T follicular helper cell (primary cell): ENCODE measurements at places on chromosomes 16 and 17.

DNA sequence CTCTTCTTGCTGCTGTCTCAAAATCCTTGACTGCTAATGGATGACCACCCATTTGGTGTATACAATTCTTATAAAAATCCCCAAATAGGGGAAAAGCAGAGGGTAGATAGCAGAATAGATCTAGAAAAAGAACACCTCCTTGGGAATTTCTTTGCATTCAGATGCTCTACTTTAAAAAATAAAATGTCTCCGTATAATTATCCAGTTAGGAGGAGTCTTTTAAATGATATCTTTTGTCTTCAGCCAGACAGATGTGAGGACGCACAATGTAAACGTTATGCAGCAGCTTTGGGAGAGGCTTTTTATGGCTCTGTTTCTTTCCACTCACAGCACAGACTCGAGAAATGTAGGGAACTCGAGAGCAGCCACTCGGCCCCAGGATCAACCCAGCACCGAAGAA lies 300.2 kb downstream of the IRF8 start:
- DNase-seq = no peak

DNA sequence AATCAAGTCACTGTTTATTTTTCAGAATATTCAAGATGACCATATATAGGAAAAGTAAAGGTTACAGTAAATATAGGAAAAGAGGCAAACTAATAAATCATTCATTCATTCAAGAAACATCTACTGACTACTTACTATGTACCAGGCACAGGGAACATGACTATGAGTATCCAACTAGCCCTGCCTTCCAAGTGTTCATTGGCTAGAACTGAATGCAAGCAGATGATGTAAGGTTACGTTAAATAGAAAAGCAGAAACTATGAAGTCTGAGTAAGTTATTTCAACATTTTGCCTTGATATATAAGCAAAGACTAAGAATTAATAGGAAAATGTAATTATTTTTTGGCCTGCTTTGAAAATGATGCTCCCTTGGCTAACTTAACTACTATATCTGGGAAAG lies 36.7 kb downstream of the SPAG9 start:
- DNase-seq = no peak

GRCh38 chr16:29744541-29745101 lies 1.2 kb downstream of the C16orf54 start:
- DNase-seq = no peak

- DNase-seq = peak; percentile 85
Observed at GRCh38 chr17:82863941-82864712, 24.3 kb upstream of the ZNF750 start.

DNA sequence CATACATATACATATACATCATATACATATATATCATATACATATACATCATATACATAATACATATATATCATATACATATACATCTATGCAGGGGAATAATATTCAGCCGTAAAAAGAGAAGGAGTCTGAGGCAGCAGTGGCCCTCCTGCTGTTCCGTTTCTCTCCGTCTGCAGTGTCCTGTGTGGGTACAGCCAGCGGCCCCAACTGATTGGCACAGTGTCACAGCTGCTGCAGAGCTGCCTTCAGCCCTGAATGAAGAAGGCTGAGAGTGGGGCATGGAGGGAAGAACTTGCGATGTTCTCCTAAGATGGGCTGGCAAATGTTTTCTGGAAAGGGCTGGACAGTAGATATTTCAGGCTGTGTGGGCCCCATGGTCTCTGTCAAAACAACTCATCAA lies 146.9 kb downstream of the SNX29 start:
- no peak for DNase-seq

GRCh38 chr16:63612462-63613227 lies 1509.2 kb downstream of the CDH11 start:
- DNase-seq = no peak

DNA sequence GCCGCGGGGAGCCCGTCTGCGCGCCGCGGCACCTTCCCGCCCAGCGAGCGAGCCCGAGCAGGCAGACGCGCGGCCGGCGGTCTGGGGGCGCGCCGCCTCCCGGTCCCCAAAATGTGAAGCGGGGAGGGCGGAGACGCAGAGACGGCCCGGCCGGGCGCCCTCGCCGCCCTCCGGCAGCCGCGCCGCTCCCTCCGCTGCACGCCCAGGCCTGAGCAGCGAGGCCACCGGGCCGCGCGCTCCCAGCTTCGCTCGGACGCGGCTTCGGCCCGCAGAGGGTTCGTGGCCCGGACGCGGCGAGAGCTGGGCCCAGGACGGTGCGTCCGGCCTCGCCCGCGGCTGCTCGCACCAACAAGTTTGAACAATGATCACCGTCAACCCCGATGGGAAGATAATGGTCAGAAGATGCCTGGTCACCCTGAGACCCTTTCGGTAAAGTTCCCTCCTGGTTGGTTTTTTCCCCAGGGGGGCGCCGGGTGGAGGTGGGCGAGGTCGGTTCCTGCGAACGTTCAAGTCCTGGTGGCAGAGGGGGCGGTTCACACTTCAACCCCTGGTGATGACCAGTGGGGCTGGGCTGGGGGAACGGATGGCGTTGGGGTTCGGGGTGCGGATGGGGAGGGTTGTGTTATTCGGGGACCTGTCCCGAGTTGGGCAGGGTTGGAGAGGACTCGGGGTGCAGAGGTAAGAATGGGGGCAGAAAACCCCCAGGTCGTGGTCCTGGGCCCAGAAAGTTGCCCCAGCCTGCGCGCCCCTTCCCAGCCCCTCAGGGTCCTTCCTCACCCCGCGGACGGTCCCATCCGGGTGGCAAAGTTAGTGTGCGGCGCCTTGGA lies 678 bp downstream of the MGAT5B start:
- no peak for DNase-seq

- DNase-seq = no peak
Observed at GRCh38 chr17:65523411-65523810, 38.0 kb downstream of the AXIN2 start.

GRCh38 chr16:63323722-63324705 lies 1287.8 kb upstream of the CDH8 start:
- no peak for DNase-seq

GRCh38 chr17:2700030-2700490 lies 11.5 kb downstream of the CLUH start:
- DNase-seq = no peak

DNA sequence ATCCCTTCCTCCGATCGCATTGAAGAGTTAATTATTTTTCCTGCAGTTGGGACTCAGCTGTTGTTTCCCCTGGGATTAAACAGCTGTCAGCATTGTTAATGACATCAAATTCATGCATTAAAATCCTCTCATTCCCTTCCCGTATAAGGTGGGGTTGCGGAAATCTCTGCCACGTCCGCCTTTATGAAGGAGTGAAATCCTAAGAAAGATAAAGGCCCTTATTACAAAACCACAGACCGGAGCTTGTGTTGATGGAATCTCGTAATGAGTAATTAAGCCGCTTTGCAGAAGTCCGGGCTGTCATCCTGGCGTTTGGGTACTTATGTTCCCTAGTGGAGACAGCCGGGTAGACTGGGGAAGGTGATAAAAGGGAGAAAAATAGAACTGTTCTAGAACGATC lies 627.6 kb downstream of the MAF start:
- no peak for DNase-seq

GRCh38 chr17:10789694-10790271 lies 14.1 kb downstream of the TMEM238L start:
- no peak for DNase-seq

DNA sequence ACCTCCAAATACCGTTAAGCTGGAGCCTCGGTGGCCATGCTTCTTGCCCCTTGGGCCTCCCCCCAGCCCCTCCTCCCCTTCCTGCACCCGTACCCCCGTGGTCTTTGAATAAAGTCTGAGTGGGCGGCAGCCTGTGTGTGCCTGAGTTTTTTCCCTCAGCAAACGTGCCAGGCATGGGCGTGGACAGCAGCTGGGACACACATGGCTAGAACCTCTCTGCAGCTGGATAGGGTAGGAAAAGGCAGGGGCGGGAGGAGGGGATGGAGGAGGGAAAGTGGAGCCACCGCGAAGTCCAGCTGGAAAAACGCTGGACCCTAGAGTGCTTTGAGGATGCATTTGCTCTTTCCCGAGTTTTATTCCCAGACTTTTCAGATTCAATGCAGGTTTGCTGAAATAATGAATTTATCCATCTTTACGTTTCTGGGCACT lies 928 bp downstream of the HBA1 start:
- DNase-seq = no peak

- no peak for DNase-seq
Observed at GRCh38 chr17:67132366-67132765, 88.0 kb downstream of the CACNG1 start.

DNA sequence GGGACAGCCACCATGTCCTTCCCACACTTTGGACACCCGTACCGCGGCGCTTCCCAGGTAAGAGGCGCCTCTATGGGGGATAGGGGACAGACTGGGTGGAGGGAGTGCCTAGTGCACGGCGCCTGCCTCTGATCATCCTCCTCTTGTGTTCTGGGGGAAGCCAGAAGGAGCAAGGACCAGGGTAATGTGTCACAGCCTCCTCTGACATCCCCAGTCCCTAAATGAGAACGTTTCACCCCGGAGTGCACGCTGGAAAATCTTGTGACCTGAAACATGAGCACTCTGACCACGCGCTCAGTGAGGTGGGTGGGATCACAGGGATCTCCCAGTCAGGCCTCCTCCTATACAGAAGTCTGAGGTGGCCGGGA lies 1.1 kb downstream of the IRX6 start:
- no peak for DNase-seq

DNA sequence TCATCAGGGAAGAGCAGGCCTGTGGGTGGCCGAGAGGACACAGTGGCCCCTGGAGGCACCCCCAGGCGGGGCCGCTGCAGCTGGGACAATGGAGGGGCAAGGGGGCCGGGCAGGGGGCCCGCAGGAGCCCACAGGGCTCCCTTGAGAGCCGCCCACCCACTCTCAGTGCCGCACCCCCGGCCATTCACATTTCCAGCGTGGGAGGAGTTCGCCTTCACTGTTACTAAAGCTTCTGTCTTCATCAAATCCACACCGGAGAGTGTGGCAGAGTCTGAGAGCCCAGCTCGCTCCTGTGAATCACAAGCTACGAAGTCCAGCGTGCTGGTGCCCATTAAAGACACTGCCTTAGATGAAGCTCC lies 20.9 kb upstream of the PVALEF start:
- no peak for DNase-seq

DNA sequence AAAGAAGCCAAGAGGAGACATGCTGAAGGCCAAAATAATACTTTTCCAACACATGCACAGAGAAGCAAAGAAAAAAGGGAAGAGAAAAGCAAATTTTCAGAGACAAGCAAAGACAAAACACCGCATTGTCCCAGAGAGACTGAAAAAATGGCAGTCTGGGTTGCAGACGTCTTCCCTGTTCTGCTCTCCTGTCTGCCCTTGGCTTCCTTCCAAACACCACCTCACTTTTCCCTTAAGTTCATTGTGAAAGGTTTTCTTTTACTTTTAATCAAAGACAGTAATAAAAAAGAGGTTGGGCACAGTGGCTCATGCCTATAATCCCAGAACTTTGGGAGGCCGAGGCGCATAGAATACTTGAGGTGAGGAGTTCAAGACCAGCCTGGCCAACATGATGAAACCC lies 21.2 kb upstream of the VAT1L start:
- DNase-seq = no peak

- DNase-seq = no peak
Observed at GRCh38 chr17:37458805-37459204, 30.9 kb upstream of the DUSP14 start.
